ENCODE measurements at places on chromosomes 3 and 15.
A peak's percentile ranks its signal among the peaks of the same experiment; 100 is the strongest.

DNA sequence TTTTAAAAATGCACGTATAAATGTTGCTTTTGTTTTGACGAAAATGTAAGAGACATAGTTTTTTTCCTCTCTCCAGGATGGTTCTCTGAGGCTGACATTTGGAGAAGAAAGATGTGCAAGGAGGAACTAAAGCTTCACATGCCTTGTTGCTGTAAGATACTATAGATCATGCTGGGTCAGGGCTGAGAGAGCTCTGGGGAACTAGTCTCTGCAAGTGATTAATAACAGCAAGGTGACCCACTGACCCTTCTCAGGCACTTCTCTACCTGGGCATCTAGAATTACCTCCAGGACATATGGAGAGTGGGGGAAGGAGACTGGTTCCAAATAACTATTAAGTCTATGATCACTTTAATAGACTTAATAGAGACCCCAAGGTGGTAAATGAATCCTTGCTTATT, 246.0 kb downstream of the KBTBD8 start:
- DNase-seq, result no peak

DNA sequence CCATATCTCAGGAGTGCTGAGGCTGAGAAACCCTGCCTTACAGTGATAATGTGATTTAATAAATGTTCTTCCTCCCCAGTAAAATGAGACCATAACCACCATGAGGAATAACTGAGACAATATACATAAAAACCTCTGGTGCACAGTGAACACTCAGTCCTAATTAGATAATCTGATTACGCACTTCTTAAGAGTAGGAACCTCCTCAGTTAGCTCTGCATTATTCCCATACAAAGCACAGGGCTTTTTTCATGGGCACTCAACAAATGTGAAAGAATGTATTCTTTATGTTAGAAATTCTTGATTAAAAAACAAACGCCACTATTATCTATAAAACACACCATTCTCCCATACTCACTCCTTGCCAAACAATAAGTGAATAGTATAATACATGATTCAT, 97.0 kb downstream of the TNIK start:
- DNase-seq, result no peak

DNA sequence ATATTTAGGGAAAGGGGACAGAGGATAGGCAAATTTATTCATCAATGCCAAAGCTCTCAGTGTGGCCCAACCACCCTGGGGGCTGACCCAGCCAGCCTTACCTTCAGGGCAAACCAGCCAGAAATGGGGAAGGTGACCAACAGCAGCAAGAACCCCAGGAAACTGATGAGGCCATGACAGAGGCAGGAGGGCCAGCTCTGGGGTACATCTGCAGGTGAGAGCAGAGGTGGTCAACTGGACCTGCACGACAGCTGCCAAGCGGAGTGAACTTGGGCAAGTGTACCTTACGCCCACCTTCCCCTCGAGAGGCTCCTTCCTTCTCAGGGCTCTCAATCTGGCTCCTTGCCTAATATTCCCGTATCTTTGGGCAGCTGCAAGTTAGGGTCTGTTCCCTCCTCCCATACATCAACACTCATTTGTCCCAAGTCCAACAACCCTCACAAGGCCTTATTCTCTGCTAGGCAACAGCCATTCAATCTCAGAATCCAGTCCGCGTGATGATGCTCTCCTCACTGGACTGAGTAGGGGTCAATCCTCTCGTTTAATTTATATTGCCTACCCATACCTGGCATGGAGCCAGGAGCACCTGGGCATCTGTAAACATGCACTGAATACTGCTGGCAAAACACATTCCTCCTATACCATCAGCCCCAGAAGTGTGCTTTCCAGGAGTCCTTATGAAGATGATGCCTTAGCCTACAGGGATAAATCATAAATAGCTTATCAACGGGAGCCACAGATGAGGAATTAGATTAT, 1.7 kb downstream of the STOML1 start:
- DNase-seq, result no peak

GRCh38 chr3:73143821-73144237, 82.4 kb downstream of the EBLN2 start:
- no peak for DNase-seq

GRCh38 chr3:119296727-119297122, 2.5 kb downstream of the ARHGAP31 start:
- DNase-seq, result no peak

DNA sequence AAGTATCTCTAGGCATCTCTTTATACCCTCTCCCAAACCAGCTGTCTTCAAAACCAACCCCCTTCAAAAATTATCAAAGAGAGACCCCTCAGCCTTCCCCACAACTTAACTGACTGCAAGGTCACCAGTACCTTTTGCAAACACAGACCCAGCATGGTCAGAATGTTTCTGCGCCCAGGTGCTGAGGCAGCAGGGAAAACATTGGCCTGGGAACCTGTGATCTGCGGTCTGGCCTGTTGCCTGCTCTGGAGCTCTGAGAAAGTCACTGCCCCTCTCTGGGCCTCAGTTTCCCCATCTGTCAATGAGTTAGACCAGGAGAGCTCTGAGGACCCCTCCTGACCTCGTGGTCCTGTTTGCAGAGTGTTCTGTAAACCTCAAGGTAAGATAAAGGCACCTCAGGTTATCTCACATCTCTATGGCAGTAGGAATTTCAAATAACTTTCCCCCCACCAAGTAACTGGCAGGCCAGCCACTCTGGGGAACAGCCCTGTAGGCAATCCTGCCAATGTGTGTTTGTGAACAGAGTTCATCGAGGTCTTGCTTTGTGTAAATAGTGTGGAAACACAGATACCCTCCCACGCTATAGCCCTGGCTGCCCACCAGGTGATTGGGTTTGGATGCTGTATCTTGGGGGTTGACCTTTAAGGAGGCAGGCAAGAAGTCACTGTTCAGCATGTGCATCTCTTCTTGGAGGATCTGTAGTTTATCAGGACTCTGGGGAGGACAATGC, 50.0 kb upstream of the SMAD6 start:
- no peak for DNase-seq

DNA sequence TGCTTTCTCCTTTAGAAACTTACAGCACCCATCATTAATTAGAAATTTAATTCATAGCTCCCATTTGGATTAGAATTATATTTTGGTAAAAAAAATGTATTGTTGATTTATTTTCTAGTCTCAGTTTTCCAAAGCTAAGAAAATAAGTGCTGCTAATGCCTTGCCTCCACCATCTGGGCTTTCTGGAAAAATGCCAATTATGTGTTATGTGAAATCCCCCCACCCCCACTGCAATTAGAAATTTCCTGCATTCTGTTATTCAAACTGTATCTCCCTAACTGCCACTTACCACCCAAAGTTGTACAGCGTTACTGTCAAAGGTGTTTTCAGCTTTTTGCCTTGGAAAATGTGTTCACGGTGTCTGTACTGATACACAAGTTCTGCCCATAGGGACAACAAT, 617.2 kb upstream of the UBE2E2 start:
- no peak for DNase-seq

DNA sequence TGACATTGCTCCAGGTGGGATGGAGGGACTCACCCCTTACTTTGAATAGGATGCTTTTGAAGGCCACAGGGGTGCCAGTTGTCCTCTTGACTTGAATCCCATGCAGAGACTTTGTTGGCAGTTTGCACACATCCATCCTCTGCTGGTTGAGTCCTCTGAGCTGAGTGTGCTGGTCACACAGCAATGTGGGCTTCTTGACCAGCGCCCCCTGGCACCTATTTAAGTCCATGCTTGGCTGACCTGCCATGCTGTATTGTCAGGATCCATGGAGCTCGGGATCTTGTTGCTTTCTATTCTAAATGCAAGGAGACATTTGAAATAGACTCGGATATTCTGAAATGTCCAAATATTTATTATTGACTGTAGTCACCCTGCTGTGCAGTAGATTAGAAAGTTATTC, 19.8 kb downstream of the RAB7A start:
- DNase-seq, result no peak

DNA sequence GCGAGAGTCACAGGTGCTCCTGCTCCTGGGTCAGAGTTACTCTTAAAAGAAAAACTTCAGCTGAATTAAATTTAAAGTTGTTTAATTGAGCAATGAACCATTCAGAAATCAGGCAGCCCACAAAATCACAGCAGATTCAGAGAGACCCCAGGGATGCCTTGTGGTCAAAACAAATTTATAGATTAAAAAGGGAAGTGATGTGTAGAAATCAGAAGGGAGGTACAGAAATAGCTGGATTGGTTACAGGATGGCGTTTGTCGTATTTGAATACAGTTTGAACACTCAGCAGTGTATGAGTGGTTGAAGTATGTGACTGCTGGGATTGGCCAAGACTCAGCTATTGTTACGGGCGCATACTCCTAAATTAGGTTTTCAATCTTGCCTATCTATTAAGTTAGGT, 58.6 kb downstream of the UACA start:
- DNase-seq, result no peak

DNA sequence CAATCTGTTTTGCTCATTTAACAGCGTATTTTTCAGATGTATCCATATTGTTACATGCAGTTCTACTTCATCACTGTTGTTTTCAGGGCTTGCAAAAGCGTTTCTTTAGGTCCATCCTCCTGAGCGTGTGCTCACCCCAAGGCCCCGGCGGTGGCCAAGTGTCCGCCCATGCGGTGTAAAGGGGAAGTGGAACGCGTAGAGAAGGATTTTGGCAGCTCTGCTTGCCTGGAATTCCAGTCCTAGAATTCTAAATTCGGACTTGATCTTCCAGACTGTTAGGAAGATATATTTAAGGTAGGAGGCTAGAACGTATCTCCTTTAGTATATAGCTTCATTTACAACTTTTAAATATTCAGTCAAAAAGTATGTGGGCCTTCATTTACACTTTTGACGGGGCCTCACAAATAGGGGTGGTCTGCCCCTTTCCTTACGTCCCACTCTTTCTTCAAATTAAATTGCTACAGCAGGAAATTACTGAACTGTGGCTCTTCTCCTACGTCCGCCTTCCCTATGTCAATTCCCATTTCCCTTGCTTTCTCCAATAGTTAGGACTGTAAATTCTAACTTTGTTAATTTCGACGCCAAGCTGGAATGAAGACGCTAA, 609 bp upstream of the TBC1D23 start:
- no peak for DNase-seq

GRCh38 chr3:60333710-60334109, 917.5 kb downstream of the FHIT start:
- DNase-seq, result no peak

GRCh38 chr15:38996111-38996631, 431.6 kb upstream of the RASGRP1 start:
- DNase-seq, result no peak

GRCh38 chr3:37072892-37073291, 79.6 kb downstream of the MLH1 start:
- no peak for DNase-seq

GRCh38 chr3:29236146-29236840, 44.6 kb upstream of the RBMS3 start:
- no peak for DNase-seq

DNA sequence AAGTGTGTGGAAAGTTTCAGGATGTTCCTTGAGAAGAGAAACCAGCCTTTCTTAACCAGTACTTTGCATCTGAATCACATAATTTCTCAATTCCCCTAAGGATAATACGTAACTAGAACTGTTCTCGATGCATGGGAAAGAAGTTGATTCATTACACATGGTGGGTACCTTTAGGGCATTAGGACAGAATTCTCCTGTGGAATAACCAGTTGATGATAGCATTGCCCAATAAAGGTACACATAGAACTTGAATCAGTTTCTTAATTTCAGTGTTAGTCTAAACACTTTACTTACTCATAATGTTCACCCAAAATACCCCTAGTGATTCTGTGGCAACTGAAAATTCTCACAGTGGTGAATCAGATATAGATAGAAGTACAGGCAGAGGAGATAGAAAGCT, 1030.9 kb downstream of the ROBO1 start:
- DNase-seq, result no peak

DNA sequence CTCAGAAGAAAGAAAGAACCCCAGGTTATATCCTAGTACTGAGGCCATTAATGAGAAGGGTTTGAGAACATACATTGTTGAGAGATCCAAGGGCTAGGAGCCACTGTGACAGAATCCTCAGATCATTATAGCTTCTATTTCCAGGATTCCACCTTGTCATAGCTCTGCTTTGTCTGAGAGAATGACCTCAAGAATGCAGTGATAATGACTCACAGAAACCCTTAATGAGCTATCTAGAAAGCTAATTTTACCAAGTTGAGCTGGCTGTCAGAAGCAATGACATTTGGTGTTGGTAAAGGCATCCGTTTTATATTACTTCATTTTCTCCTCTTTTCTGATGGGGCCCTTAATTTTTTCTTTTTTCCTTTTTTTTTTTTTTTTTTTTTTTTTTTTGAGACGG, 10.9 kb downstream of the TRIP4 start:
- DNase-seq, result no peak

- no peak for DNase-seq
These were observed 33.5 kb downstream of the ESYT3 start for GRCh38 chr3:138467931-138468330.

- no peak for DNase-seq
These were observed 70.3 kb downstream of the NUP210 start for GRCh38 chr3:13349823-13350222.

- DNase-seq, result no peak
These were observed 172.7 kb upstream of the TP63 start for GRCh38 chr3:189458528-189458927.

- no peak for DNase-seq
These were observed 5.7 kb downstream of the RAD54L2 start for GRCh38 chr3:51544011-51544775.

DNA sequence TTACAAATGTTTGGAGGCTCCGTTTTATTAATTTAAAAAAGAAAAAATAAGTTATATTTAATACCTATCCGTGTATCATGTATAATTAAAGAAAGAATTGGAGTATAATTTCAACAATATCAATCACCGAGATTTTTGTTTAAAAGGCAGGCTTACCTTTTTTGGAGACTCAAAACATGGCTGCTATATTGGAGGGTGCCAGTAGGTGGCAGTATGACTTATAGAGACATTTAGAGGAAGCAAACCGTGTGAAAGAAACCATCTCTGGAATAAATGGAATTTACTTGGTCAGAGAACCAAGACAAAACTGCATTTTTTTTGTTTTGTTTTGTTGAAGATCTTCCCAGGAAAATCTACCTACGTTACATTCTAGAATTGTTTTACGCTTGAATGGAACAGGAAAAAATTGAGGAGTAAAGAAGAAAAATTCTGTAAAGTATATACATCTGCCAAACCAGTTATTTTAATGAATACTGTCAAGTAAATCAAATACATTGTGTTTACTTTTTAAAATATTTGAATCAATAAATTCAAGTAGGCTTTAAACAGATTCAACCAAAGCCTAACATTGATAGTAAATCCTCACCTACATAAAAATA, 802.6 kb upstream of the ALCAM start:
- peak; percentile 14 for DNase-seq

DNA sequence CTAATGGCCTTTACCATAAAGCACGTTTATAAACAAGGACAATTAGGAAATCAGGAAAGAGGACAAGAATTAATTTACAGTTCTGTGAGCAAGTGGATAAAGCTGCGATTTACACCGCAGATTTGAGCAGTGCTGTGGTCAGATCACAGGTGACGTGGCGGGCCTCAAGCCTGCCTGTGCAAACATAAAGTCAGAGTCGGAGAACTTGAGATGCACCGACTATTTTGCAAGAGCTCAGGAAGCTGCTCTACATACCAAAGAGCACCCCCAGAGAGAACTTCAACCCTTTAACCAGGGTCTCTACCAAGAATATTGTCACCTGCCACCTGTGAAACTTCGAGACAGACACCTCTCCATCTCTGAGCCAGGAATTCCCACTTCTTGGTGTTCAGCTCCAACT, 35.7 kb downstream of the MECOM start:
- no peak for DNase-seq
